Stimulated activated CD4-positive, alpha-beta T cell treated with anti-CD3 and anti-CD28 coated beads, TNF-alpha, amount 100 ng/mL, for 1 hour (primary cell): ENCODE measurements at places on chromosomes 5 and 9.

- no peak for DNase-seq
These were observed 1005.5 kb upstream of the PTPRD start for GRCh38 chr9:11618241-11618805.

DNA sequence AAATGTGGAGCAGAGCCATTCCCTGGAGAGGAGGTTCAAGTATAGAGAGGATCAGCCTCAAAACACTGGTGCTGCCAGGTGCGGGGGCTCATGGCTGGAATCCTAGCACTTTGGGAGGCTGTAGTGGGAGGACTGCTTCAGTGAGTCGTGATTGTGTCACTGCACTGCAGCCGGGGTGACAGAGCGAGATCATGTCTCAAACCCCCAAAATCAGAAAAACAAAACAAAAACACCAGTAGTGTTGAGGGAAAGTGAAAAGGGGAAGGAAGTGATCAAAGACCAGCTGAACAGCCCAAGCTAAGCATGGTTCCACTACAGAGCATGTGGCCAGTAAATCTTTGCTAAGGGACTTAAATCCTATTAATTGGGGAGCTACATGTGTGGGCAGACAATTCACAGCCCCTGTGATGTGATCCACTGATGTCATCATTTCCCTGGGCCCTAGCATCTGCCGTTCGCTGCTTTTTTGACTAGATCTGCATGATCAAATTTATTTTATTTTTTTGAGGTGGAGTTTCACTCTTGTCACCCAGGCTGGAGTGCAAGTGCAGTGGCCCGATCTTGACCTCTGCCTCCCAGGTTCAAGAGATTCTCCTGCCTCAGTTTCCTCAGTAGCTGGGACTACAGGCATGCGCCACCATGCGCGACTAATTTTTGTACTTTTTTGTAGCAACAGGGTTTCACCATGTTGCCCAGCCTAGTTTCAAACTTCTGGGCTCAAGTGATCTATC lies 2.7 kb upstream of the PCBD2 start:
- DNase-seq = no peak

DNA sequence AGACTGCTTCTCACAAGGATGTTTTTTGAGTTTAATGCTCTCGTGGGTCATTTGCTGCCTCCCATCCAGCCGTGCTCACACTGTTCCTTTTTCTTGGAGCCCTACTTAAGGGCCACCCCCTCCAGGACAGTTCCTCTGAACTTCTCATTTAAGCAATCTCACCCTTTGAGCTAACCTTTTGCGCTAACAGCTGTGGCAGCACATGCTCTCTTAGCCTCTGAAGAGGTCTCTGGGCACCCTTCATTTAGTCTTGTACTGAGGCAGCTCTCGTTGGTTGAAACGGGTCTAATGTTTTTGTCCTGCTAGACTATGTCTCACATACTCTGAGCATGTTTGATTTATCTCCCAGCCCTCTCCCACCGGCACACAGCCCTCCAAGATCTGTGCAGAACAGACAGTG lies 11.8 kb downstream of the ALDH1B1 start:
- DNase-seq = no peak

- no peak for DNase-seq
These were observed 87.3 kb upstream of the GNAQ start for GRCh38 chr9:78118742-78119473.

DNA sequence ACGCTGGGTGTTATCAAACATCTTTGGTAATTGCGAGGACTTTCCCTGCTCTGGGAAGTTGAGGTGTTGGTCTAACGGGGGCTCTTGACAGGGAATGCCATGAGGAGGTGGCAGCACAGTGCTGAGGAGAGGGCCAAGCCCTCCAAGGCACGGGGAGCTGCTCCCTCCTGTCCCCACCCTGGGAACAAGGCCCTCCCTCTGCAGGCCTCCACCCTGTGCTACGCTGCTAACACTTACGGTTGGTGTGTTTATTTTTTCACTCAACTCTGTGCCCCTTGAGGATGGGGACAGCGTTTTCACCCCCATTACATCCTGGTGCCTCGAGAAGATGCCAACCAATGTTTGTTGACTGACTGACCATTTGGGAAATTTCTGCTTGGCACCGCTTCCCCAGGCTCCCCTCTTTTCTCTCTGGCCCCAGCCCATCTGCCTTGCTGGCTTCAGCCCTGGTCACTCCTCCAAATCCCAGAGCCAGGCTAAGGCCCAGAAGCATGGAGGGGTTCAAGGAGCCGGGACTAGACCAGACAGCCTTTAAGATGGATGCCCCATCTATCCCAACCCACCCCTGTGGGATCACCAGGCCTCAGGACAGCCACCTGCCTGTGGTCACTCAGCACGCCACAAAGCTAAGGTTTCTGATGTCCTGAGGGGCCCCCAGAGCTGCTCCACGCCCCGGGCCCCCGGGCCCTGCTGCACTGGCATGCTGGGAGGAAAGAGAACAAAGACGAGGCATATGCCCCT lies 125.7 kb downstream of the BARX1 start:
- no peak for DNase-seq

DNA sequence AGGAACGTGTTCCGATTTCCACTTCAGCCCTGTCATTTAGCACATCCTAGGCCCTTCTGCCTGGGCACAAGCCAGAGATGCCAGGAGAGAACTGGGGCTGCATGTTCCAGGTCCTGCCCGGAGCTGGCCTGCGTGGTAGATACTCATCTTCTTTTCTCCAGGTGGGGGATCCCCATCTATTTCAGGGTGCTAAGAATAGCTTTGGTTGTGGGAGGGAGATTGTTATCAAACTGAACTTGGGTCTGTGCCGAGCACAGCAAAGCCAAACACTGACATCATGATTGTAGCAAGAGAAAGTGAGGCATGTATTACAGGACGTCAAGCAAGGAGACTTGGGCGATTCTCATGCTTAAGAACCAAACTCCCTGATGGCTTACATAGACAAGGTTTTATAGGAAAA lies 18.2 kb downstream of the C9orf153 start:
- DNase-seq = no peak

GRCh38 chr9:19156026-19156474 lies 28.8 kb upstream of the PLIN2 start:
- DNase-seq = no peak

DNA sequence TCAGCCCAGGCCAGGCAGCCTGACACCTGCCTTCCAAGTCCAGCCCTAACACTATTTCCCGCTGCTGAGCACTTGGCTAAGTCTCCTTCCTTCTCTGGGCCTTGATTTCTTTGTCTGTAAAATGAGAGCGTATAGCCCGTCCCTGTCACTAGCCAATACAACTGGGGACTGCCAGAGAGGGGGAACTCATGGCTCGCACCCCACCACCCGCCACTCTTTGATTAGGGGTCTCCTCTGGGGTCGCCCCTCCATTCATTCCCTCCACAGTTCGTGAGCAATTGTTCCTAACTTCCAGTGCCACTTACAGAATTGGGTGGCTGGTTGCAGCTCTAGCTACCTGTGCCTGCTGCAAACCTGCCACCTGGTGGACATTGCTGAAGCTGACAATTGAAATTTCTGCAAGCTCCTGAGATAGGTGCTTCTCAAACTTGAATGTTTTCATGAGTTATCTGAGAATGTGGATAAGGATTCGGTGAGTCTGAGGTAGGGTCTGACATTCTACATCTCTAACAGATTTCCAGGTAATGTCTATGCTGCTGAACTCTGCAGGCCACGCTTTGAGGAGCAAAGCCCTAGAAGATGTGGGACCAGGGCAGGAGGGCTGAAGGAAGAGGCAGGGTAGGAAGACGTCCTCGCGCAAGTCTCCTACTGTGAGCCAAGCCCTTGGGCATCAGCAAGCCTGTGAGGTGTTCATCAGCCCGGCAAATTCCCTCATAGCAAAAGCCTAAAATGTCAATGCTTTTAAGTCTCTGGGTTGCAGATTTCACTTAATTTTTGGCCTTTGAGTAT lies 13.3 kb upstream of the RECK start:
- DNase-seq = peak; percentile 43

DNA sequence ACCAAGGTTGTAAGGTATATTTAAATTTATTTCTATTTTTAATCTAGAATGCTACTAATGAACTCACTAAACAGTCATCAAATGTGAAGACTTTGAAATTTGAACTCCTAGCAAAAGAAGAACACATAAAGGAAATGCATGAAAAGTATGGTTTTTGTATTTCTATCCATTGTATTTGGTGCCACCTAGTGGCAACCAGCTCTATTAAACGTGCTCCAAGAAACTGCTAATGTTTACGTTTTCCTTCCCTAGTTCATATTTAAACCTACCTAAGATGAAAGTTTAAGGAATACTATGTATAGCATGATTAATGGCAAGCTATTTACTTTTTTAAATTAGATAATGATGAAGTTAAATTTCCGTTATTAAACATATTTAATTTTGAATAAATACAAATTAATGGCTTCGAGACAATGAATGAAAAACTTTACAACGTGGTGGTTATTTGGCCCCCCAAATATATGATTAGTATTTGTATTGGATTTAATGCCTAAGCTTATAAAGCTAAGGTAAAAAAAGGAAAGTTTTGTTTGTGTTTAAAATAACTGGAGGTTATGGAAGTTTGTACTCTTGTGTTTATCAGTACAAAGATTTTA lies 115.9 kb upstream of the SH3GL2 start:
- DNase-seq = no peak

- no peak for DNase-seq
These were observed 3.7 kb upstream of the IFNB1 start for GRCh38 chr9:21081451-21081850.

DNA sequence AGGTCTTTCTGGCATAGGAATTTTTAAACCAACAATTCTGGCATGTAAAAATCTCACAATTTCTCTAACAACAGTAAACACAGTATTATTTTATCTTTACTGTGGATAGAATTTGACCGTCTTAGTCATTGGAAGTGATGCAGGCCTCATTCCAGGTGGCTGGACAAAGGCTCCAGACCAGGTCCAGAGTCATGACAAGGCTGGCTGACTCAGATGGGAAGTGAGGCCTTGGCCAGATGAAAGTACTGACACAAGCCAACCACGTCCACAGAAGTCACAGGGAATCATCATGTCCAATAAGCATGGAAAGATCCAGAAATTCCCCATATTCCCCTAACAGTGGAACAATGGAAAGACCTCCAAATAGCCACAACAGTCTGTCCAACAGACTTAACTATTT lies 12.4 kb downstream of the SPOCK1 start:
- DNase-seq = no peak

DNA sequence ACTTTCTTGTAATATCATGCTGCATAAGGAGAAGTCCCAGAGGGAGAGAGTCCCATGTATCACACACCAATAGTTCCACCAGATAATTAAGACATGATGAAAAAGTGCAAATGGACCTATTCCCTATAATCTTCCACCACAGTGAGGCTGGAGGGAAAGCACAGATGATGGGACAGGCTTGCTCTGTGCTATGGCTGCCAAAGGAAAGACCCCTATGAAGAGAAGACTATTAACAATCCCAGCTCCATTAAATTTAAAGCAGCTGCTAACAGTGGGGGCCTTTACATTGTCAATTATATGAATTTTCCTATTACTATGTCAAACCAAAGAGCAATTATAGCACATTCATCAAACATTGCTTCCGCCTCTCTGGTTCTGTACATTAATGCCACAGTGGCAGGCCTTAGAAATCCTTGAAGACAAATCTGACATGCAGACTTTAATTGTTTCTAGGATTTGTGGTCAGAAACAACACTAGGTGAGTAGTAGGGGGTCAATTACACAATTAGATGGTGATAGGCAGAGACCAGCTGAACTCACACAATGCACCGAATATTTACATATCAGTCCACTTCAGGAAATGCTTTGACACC lies 551.3 kb downstream of the TLE1 start:
- DNase-seq = no peak

DNA sequence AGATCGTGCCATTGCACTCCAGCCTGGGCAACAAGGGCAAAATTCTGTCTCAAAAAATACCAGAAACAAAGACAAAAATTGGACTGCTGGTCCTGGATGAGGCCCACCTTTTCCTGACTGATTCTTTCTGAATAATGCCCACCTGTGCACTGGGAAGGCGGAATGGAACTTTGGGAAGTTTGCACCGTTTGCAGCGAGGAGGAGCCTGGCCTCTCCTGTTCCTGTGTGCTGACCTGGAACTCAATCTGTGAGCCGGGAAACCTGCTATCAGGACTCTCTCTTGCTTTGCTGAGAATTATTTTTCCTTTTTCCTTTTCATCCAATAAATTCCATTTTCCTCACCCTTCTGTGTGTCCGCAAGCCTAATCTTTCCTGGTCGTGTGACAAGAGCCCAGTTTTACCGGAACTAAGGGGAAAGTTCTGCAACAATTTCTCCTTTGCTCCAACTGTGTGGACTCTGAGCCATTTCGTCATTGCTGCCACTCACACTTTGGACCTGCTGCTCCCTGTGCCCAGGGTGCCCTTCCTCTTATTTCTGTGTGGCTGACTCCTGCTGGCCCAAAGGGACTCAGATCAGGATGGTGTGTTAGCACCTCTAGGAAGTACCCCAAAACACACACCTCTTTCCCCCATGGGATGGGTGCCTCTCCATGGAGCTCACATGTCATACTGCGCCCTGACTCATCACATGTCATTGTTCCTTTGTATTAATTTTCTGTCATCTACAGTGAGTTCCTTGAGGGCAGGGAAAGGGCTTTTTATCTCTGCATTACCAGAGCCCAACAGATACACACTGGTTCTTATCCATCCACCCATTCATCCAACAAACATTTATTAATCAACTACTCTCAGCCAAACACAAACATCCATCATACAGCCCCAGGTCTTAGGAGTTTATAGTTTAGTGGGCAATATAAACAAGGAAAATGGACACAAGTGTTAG lies 4.7 kb upstream of the GLRX start:
- DNase-seq = no peak

GRCh38 chr5:151086905-151087360 lies 6.1 kb upstream of the TNIP1 start:
- DNase-seq = peak; percentile 38

DNA sequence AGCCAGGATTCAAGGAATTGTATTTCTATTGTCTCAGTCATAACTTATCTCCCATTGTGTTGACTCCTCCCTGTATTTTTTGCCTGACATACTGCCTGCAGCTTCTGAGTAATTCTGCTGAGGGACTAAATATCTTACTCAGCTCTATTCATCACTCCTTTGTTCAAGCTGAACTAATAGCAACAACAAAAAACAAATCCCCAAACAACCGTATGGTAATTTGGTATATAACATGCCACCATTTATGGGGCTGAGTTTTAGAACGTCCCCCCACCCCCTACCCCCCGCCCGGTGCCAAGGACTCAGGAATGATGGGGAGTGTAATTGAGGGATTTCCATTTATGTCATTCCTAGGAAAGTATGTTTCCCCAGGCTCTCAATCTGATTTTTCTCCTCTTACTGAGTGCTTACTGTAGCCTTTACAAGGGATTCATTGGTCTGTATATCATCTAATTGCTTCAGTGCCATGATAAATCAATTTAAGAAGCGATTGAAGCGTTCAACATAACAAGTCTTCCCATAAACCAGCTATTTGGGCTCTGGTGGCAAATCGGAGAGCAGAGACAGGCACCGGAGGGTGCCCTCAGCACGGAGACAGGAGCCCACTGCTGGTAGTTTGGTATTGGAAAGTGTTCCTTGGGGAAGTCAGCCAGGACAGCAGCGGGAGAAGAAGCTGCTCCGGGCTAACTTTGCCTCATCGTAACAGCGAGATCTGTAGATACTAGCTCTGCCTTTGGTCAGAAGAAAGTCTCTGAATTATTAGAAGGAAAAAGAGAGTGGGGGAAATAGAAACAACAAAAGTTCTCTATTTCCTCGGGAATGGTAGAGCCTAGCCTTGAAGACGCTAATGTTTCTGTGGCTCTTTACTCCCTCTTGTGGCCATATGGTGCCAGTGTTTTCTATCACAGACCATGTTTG lies 40.7 kb upstream of the HSD17B4 start:
- DNase-seq = peak; percentile 7

- DNase-seq = no peak
These were observed 52.3 kb downstream of the GGTA1 start for GRCh38 chr9:121447321-121447834.

- no peak for DNase-seq
These were observed 80.2 kb upstream of the ZNF169 start for GRCh38 chr9:94178927-94179326.

- no peak for DNase-seq
These were observed 184.0 kb downstream of the FBXO4 start for GRCh38 chr5:42109006-42109572.
